ENCODE measurements at places on chromosomes 5 and 9.

DNA sequence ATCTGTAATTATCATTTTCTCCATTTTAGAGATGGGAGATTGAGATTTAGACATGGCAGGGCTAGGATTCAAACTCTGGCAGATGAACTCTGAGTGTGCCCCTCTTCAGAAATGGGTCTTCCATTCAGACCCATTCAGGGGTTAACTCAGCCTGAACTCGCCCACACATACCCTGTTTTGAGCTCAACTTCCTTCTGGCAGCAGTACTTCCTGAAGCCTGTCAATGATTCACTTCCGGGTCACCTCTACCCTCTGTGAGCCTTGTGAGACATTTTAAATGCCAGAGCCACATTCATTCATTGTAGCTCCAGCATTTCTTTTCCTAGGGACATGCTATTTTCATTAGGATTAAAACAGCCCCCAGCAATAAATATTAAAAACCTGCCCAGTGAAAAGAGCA, 209.3 kb upstream of the SLC24A2 start:
- no peak for DNase-seq

- DNase-seq = no peak
These were observed 7.7 kb downstream of the TNFSF15 start for GRCh38 chr9:114798101-114798500.

GRCh38 chr9:134283692-134284265, 42.5 kb upstream of the RXRA start:
- DNase-seq = no peak

- DNase-seq = no peak
These were observed 7.1 kb upstream of the AGPAT2 start for GRCh38 chr9:136694163-136694871.

DNA sequence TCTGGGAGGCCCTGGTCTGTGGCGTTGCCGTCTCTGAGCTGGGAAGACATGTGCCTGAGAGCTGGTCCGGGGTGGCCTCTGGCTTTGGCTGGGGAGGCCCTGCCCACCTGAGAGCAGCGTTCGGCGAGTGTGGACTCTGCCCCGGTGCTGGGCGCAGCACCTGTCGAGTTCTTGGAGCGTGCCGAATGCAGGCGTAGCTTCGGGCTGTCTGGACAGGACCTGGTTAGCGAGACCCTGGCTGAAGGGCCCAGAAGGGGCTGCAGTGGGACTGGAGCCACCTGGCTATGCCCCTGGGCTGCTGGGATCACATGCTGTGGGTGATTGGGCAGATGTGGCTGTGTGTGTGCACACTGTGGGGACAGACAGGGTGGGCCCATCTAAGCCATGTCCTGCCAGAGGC, 56.5 kb downstream of the RXRA start:
- no peak for DNase-seq

DNA sequence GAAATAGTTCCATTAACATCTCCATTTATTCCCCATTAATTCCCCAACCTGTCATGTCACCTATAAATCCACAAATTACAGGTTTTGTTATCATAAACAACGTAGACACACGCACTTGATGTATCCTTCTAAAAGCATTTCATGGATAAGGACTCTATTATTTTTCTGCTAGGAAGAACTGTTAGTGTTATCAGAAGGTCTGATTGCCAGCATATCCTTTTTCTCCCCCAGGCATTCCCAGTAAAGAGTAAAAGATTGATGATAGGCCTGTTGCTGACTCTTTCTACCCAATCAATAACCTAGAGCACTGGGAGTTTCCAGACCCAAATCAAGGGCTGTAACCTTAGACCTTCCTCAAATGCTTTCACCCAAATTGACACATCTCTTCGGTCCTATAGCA, 60.8 kb downstream of the RFK start:
- DNase-seq = no peak

DNA sequence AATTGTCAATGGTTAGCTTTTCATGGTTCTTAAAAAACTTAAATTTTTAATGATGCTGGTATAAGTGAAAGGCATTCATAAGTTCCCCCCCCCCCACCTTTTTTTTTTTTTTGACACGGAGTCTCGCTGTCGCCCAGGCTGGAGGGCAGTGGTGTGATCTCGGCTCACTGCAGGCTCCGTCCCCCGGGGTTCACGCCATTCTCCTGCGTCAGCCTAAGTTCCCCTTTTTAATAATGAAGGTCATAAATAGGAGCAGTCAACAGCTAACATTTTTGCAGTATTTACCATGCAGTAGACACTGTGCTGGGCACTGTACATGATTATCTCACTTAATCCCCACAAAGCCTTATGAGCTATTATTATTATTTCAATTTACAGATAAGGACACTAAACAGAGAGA, 556.3 kb downstream of the PDE4D start:
- no peak for DNase-seq

DNA sequence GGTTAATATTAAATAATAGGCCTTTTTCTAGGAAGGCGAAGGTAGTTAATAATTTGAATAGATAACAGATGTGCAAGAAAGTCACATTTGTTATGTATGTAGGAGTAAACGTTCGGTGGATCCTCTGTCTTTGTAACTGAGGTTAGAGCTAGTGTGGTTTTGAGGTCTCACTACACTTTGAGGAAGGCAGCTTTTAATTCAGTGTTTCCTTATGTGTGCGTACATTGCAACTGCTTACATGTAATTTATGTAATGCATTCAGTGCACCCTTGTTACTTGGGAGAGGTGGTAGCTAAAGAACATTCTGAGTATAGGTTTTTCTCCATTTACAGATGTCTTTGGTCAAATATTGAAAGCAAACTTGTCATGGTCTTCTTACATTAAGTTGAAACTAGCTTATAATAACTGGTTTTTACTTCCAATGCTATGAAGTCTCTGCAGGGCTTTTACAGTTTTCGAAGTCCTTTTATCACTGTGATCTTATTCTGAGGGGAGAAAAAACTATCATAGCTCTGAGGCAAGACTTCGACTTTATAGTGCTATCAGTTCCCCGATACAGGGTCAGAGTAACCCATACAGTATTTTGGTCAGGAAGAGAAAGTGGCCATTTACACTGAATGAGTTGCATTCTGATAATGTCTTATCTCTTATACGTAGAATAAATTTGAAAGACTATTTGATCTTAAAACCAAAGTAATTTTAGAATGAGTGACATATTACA, 45.7 kb downstream of the TGFBR1 start:
- no peak for DNase-seq

GRCh38 chr5:4730279-4730678, 409.9 kb upstream of the ADAMTS16 start:
- no peak for DNase-seq

- no peak for DNase-seq
These were observed 357.8 kb downstream of the NFIB start for GRCh38 chr9:13956107-13956506.

GRCh38 chr5:485113-485945, 38.9 kb downstream of the SLC9A3 start:
- no peak for DNase-seq

DNA sequence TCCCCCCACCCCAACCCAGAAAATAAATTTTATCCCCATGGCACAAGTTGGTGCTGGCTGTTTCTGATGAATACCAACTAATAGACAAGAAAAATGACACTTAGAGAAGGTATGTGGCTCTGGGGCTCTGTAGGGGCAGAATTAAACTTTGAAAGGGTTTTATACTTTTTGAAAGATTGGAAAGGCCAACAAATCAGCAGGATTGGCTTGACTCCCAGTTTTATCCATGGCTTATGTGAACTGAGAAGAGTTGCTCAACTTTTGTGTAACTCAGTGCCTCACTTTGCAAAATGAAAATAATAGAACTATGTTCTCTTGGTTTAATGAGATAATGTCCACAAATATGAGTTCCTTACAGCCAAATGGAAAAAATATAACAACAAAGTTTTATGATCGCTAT, 288.9 kb upstream of the KIF2A start:
- DNase-seq = no peak

DNA sequence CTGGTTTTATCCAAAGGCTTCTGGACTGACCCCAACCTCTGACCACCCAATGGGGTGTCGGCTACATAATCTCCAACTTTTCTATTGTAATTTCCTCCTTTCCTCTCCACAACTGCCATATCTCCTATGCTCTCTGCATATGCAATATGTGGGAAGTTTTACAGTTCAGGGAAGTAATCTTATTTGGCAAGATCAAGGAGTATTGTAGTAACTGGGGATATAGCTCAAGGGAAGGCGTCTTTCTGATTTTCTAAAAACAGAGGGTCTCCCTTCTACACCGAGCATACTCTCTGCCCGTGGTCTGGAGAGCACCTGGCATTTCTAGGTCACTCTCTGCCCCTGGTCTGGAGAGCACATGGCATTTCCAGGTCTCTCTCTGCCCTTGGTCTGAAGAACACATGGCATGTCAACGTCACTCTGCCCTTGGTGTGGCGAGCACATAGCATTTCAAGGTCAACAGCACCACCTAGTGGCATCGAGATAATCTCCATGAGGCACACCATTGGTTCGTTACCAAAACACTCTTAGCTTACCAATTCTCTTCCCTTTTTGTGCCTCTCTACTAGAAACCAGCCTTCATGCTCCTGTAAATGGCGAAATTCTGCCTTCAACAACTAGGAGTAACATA, 616.4 kb upstream of the NUDT12 start:
- no peak for DNase-seq

- no peak for DNase-seq
These were observed at the start of gene MAMDC4 for GRCh38 chr9:136851941-136852663. Gene MAMDC4, plus strand, starts transcription at chr9:136852346. Its CDS starts 71 bp downstream, at chr9:136852417.

GRCh38 chr9:98149422-98149821, 30.4 kb upstream of the TRIM14 start:
- no peak for DNase-seq

DNA sequence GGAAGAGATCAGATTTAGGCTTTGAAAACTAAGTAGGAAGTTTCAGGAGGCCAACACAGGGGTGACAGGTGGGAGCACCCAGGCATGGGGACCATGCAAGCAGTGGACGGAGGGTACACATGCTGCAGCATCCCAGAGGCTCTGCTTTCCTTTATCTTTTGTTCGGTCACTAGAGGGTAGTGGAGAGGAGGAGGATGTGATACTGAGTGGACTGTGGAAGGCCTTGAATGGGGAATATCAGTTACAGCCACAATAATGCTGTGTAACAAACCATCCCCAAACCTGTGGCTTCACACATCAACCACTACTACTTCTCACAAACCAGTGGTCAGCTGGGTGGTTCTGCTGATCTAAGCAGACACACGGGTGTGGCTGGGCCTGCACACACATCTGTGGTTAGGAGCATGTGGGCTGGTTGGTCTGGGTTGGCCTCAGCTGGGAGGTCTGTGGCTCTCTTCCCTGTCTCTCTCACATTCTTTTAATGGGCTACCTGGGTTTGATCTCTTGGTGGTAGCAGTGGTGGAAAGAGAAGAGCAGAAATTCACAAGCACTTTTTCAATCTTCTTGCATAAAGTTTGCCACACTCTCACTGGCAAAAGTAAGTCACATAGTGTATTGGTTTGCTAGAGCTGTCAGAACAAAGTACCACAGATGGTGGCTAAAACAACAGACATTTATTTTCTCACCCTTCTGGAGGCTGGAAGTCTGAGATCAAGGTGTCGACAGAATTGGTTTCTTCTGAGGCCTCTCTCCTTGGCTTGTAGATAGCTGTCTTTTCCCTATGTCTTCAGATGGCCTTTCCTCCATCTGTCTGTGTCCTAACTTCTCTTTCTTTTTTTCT, 238.7 kb downstream of the AGTPBP1 start:
- no peak for DNase-seq
